ENCODE measurements at places on chromosomes 6 and 20.

DNA sequence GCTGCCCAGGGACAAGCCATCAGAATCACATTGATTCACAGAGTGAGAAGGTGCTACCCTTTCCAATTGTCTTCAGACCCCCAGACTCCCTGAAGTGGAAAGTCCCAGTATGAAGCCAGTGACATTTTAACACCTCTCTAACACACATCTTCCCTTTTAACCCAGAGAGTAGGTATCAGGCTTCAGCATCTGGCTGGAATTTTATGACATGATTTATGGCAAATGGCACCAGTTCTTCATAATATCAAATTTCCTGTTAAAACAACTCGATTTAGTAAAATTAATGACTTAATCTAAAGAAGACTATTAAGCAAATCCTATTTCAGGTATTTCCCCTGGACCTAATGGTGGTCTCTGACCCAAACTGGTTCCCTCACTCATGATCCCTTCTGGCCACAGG, 25.0 kb downstream of the KCNB1 start:
- no peak for DNase-seq

GRCh38 chr6:164039954-164040375, 625.4 kb downstream of the QKI start:
- DNase-seq = no peak

GRCh38 chr20:57791966-57792365, 82.2 kb upstream of the PMEPA1 start:
- no peak for DNase-seq

DNA sequence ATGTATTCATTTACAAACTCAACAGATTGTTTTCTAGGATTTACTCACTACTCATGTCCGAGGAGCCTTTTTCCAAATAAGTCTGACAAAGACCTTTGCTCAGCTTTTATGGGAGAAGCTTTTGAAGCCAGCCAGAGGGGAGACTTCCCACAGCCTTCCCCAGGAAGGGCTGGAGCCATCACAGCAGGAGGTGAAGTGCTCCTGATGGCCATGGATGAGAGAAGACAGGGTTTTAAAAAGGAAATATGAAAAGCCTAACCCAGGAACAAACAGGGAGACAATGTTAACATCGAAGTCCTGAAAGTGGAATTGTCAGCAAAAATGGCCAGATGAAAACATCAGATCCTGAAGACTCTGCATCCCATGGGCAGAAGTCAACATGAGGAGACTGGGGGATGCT, 11.6 kb upstream of the TAGAP start:
- DNase-seq = no peak

DNA sequence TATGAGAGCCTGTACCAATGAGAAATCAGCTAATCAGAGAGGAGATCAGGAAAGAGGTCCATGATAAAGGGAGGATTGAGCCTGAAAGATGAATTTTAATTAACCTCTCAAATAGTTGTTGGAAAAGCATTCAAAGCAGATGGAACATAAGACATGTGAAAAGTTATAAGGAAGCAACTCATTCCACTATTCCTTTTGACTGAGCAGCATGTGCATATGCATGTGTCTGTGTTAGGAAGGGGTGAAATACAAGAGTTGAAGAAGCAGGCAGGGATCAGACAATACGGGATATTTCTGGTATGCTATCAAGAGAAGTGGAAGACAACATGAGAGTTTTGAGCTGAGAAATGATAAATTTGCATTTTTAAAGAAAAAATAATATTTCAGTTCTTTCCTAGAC, 624.8 kb upstream of the PTCHD4 start:
- DNase-seq = no peak

GRCh38 chr20:43726811-43727338, at the start of gene GTSF1L:
GTSF1L (minus strand) TSS chr20:43727002; CDS start chr20:43726694, 308 bp downstream.
- DNase-seq = no peak

DNA sequence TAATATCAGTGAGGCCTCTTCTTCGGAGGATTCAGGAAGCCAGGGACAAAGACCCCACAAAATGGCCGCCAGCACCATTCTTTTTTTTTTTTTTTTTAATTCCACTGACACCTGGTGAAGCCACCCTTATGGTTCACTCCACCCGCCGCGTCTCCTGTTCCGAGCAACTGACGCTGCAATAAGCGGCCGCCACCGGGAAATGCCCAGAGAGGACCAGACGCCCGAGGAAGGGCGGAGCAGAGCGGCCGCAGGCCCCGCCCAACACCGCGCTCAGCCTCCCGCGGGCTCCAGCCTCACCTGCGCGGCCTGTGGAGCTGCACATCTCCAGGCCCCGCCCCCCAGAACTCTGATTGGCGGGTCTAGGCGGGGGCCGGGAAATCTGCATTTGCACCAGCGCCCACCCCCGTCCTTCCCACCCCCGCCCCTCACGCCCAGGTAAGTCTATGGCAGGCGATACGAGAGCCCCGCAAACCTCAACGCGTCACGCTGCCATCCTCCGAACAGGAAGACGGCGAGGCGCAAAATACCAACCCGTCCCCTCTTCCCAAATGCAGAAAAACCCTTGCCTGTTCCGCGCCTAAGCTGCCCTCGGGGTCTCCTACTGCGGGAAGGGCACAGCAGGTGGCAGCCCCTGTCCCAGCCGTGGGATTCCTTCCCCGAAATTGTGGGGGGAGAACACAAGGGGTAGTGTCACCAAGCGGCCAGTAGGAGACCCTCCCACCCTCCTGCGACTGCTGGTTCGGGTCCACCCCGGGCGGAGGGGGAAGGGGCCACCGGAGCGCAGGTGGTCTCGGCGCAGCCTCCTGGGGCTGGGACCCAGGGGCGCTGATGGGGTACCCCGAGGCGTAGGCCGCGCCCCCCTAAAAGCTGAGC, 960 bp downstream of the ATP9A start:
- DNase-seq = peak; percentile 89

GRCh38 chr6:30487926-30488325, 1.4 kb upstream of the HLA-E start:
- no peak for DNase-seq

All from NCI-H1436 (cell line).